ENCODE measurements at places on chromosomes 2 and 18.

DNA sequence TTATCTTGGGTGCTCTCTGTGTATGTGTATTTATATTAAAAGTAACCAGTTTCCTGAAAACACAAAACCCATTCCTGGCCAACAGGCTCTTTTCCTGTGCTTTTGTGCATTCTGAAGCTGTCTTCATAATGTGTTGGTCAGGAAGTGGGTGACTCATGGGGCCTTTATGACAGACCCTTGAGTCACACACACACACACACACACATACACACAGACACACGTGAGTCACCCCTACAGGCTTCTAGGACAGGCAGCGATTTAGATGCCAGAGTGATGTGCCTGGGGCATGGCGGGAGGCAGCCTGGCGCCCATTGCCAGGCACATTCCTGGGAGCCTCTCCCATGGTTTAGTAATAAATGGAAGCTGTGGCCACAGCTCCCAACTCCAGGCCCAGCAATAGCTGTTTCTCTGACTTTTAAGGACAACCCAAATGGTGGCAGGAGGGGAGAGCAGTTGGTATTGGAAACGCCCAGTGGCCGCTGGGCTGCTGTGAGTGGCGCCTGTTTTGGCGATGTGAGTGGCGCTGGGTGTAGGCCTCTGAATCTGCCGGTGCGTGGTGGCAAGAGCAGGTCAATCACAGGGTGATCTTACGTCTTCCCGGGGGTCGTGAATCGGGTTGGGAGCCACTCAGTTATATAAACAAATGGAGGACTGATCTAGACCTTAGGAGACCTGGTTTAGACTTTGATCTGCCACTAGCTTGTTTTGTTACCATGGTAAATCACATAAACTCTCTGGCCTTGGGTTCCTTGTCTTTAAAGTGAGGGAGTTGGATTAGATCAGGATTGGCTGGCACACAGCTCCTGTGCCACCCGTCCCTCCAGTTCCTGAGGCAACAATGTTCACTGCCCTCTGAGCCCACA, 150.7 kb upstream of the DLX2 start:
- peak; percentile 56 for DNase-seq

DNA sequence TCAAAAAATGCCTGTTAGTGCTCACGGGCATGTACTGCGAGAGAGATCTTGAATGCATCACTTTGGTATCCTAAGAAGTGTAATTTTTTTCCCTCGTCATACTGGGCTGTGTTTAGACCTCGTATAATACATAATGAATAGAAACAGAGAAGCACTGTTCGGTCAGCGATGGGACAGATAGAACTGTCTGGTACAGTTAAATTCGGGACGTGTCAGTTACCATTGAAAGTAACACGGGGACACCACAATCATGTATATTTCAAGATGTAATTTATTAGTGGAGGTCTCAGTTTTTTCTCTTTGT, 1.8 kb downstream of the PKP4 start:
- DNase-seq, result no peak

GRCh38 chr18:41326311-41326710, 628.7 kb upstream of the PIK3C3 start:
- DNase-seq, result no peak

DNA sequence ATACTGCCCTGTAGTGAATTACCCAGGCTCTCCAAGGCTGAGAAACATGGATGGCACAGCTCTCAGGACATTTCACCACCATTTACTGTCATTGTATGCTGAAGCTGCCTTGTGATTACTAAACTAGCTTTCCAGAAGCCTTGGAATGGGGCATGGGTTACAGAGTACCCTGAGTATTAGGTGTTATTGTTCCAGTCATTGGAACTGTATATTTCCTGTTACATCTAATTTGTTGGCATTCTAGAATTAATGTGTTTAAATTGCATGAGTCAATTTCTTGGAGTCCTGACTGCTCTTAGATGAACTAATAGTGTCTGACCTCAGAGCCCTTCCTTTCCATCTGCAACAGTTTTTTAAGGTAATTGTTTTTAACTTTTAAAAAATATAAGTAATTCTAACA, 9.0 kb downstream of the DGUOK start:
- DNase-seq, result no peak

GRCh38 chr2:80392441-80392840, 87.9 kb upstream of the LRRTM1 start:
- DNase-seq, result no peak

DNA sequence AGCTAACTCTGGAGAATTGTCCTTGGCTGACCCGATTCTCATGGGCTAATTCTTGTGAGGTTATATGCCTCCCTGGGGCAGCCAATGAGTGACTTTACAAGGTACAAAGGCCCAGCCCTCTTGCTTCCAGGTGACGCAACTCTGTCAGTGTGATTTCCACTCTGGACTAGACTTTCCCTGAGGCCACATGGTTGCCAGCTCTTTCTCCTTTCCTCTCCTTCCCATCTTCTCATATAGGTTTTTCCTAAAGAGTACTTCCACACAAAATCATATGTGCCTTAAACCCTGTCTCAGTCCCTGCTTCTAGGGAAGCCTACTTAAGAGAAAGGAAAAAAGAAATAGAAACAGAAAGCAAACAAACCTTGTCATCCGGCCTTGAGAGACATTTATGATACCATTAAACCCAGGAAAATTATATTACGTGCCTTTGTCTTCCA, 226.2 kb upstream of the ZSWIM2 start:
- DNase-seq, result no peak

- no peak for DNase-seq
Measured at GRCh38 chr2:129152514-129152913, 827.0 kb upstream of the RAB6C start.

GRCh38 chr2:14587119-14587518, 45.4 kb upstream of the LRATD1 start:
- DNase-seq, result no peak

GRCh38 chr2:48414640-48414979, 115.3 kb upstream of the STON1 start:
- DNase-seq, result no peak

GRCh38 chr2:74001781-74002504, 17.2 kb downstream of the TET3 start:
- no peak for DNase-seq

DNA sequence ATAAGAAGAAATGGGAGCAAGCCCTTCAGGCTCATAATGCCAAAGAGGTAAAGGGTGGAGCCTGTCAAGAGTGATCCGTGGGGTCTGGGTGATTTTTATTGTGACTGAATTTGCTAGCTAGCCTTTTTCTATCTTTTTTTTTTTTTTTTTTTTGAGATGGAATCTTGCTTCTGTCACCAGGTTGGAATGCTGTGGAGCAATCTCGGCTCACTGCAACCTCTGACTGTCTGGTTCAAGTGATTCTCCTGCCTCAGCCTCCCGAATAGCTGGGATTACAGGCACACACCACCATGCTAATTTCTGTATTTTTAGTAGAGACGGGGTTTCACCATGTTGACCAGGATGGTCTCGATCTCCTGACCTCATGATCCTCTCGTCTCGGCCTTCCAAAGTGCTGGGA, 29.1 kb downstream of the DRC1 start:
- DNase-seq, result no peak

DNA sequence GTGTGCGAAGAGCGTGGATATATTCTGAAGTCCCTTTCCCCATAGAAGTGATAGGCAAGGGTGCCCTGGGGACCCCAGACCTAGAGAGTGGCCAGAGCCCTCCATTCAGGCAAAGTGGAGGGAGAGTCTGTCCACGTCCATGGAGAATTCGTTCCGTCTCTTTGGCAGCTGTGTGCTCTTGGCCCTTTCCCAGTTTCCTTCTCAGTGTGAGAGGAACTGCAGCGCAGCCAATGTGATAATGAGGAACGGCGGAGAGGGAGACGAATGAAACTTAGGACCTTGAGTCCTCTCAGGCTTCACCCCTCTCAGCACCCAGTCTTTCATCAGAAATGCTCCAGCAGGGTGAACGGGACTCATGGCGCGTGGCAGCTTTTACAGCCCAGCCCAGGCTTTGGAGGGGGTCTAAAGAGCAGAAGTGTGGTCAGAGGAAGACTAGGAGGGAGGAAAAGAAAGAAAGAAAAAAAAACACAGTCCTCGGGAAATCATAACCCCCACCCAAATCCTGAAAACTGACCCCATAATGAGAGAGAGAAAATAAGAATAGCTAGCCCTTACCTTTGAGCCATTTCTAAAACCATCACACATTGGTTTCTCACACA, 95.0 kb upstream of the RIOK3 start:
- DNase-seq, result no peak

- no peak for DNase-seq
Measured at GRCh38 chr2:48469731-48470130, 60.2 kb upstream of the STON1 start.

DNA sequence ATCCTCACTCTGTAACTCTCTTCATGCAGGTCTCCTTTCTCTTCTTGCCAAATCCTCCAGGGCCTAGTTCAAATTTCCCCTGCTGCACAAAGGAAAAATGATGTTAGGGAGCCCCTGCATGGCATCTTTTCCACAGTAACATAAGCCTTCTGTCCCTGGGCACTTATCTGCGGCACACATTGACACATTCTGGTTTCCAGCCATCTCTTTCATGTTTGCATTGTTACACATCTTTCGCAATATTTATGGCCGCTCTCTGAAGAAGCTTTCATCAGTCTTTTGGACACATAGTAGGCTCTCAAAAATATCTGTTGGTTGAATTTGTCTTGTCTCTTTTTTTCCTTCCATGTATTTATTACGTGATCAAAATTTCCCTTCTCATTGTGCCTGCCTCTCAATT, 1806.1 kb upstream of the PIK3C3 start:
- DNase-seq, result no peak

GRCh38 chr2:85702172-85702571, 8.0 kb downstream of the GNLY start:
- no peak for DNase-seq

GRCh38 chr2:108945969-108946368, 43.1 kb downstream of the EDAR start:
- DNase-seq, result no peak

- DNase-seq, result no peak
Measured at GRCh38 chr2:218727502-218728165, 17.0 kb downstream of the TTLL4 start.

DNA sequence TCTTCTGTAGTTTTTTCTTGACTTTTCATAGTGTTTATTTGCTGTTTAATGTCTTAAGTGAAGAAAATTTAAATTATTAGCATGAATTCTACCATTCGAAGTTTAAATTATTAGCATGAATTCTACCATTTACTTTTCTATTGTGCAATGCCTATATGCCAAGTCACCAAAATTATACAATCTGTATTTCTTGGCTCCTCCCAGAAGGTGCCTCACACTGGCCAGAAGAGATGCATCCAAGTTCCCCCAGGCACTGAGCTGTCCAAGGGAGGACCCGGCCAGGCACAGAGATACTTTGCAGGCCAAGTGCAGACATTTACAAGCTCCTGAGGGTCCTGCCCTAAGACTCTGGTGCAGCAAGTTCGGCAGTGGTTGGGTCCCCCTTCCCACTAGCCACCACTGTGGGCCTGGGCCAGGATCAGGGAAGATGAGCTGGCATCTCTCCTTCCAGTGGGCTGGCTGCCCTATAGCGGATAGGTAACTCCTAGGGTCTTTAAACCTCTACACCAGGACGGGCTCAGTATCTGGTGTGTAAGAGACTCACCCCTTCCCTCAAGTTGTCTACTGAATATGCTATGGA, 31.3 kb downstream of the TMEM247 start:
- no peak for DNase-seq

- no peak for DNase-seq
Measured at GRCh38 chr2:106115665-106116064, 78.4 kb downstream of the UXS1 start.

GRCh38 chr2:56587456-56587855, 403.7 kb downstream of the CCDC85A start:
- DNase-seq, result no peak

DNA sequence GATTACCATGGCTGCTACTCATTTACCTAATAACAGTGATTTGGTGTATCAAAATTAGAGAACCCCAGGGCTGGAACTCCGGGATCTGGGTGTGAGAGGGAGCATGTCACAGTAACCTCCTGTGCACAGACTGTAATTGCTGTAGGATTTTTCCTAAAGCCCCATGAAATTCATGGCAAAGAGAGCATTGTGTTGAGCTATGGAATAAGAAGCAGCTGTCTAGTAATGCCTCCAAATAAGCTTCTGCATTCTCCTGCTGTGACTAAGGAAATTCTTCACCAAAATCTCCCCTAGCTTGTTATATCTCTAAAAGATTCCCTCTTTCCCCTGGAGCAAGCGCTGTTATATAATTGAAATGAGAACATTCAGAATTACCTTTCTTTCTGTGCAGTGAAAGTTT, 158.1 kb upstream of the SPATS2L start:
- no peak for DNase-seq

DNA sequence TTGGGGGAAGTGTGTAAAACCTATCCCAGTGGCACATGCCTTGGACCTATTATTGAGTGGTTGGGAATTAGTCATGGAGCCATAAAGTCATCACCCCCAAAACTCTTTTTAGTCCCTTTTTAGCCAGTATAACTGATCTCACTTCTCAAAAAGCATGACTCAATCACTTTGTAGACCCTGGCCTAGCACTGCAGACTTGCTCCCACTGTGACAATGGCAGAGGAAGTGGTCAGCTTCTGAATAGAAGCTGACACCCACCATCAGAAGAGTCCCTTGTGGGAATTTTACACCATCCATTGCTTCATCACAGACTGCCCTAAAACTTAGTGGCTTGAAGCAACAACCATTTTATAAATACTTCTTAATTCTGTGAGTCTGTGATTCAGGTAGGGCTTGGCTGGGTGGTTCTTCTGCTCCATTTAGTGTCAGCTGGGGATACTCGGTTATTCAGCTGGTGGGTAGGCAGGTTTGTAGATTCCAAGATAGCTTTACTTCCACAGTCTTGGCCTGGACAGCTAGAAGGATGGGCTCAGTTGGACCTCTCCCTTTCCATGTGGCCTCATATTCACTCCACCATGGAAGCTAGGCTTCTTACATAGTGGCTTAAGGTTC, 10.8 kb upstream of the ITGA6 start:
- no peak for DNase-seq

DNA sequence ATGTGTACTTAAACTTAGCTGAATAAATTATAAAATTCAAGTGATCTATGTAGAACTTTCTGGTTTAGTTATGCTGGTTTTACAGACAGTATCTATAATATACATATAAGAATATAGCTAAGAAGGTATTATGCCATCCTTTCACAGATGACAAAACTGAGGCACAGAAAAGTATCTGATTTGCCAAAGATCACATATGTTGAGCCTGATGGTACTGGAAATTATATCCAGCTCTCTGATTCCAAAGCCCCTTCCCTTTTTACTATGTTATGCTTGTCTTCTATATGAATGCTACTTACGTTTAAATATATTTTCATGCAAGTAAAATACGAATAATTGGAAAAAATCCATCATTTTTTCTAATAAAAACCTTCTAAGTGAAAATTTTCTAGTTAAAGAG, 1631.3 kb downstream of the DPP10 start:
- DNase-seq, result no peak

DNA sequence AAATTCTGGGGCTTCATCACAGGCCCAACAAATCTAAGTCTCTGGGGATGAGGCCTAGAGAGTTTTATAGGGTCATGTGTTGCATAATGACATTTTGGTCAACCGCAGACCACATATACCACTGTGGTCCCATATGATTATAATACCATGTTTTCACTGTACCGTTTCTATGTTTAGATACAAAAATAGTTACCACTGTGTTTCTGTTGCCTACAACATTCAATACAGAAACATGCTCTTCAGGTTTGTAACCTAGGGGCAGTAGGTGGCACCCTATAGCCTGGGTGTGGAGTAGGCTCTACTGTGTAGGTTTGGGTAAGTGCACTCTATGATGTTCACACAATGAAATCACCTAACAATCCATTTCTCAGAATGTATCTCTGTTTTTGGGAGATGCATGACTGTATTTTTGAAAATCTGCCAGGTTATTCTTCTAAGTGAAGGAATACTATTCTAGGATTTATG, 485.2 kb downstream of the PTPRM start:
- peak; percentile 38 for DNase-seq

Measured in Jurkat, Clone E6-1 (cell line).